ENCODE measurements at places on chromosomes 12 and 14.

DNA sequence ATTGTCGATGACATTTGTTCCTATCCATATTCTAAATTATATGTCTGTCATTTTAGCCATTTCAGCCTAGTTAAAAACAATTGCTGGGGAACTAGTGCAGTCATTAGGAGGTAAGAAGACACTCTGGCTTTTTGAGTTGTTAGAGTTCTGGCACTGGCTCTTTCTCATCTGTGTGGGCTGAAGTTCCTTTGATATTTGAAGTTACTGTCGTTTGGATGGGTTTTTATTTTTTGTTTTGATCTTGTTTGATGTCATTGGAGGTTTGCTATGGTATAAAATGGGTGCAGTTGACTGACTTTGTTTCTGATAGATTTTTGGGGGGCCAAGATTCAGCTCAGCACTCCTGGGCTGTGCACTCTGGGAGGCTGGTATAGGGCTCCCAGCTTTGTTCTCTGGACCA lies 20.7 kb upstream of the CD69 start:
- no peak for DNase-seq

DNA sequence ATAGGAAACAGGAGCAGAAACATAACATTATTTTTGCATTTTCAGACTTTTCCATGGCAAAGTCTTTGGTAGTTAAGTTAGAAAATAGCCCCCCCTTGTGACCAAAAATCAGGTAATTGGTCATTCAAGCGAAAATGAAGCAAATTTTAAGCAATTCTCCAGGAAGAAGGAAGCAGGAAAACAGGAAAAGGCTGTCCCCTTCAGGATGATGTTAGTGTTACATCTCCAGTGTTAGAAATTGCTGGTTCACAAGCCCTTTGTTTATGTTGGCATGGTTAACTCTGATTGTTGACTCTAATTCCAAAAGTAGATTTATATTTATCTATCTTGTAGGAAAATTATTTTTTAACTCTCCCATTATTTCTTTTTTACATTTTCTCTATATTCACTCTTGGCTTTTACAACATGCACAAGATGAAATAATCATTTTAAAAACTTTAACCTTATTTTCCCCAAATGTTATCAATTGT lies 18.8 kb upstream of the GAS2L3 start:
- peak; percentile 70 for DNase-seq

DNA sequence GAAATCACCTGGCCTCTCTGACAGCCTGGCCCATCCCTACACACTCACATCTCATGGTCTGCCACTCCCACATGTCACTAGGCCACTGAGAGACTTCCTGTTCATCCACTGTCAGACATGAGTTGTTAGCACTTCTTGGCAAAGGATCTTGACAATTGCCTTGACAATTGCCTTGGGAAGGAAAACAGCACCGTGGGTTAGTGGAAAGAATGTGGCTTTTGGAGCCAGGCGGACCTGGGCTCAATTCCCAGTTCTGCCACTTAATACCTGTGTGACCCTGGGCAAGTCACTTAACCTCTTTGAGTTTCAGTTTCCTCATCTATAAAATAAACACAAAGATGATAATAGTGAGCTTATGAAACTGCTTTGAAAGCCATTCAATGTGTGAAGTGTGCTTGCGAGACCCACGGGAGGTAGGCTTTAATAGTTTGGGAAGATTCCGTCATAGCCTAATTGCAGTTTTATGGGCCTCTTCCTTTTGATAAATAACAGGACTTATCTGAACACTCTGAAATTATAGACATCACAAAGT lies 250.4 kb downstream of the C12orf75 start:
- DNase-seq, result no peak

- DNase-seq, result peak; percentile 61
Measured at GRCh38 chr12:109736552-109737108, 23.0 kb downstream of the FAM222A start.
